ENCODE measurements at places on chromosomes 5 and 9.

DNA sequence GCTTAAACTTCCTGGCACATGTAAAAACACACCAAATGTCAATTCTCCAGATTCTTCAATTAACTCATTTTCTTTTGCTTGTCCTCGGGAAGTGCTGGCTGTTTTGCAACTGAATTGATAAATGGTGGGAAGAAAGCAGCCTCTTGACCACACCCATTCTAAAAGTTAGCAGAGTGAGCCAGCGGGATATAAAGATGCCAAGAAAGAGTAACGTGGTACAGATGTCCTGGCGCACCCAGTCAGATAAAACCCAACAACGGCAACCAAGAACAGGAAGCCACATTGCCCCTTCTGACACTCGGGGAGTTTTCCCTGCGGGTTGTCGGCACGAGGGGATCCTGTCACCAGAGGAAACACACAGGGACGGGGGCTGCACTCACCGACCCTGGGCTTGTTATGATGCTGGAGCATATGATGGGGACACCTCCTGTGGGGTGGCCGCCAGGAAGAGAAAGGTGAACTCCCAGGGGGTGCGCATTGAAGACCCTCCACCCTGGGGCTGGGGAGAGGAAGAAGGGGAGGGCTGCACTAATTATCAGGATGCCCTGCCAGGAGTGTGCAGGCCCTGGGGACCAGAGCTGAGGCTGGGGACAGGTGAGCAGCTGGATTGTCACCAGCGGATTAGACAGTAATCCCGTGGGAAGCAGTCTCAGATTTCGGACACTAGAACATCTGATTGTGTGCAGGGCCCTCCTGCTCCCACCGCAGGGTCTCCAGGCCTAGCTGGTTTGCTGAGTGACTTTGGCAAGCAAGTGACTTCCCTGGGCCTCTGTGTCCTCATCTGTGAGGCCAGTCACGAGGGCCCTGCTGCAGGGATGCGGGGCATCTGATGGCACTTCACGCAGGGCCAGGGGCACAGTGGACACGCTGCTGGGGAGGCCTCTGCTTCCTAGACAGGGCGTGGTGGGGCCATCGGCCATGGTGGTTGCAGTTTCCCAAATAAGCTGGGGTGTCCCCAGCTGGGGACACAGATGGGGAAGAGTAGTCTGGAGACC is 59.2 kb downstream of the CRB2 start:
- no peak for DNase-seq

DNA sequence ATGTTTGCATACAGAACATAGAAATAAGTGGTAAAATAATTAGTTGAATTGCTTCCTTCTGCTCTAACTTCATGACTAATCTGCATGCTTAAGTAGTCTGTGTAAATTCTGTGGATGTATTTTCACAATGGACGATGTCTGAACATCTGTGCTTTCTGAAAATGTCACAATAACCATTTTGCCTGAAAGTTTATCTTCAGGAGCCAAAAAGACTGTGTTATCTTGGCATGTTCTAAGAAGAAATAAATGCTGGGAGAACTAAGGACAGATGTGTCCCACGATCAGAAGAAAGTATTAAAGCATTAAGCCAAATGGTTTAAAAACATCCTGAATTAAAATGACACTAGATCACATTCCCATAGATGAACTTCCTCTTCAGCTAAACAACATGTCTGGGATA is 397.6 kb downstream of the SPOCK1 start:
- DNase-seq, result no peak

DNA sequence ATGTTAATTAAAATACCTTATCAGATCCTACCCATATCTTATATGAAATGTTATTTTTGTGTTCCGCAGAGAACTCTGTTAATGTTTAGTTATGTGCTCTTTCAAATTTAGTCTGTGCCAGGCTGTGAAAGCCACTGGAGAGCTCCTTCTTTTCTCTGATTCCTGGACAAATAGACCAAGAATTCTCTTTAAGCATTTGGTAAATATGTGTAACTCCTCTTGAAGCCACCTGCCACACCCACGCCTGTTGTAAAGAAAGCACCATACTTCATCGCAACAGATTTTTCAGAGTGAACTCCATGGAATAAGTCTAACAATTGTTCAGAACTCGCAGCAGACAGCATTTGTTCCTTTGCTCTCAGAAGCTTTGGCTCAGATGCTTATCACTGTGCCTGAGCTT is 301.1 kb downstream of the FAM170A start:
- DNase-seq, result no peak

- no peak for DNase-seq
Observed at GRCh38 chr5:72618708-72619107, 111.5 kb upstream of the ZNF366 start.

GRCh38 chr9:74503219-74503618 is 6.1 kb downstream of the RORB start:
- no peak for DNase-seq

DNA sequence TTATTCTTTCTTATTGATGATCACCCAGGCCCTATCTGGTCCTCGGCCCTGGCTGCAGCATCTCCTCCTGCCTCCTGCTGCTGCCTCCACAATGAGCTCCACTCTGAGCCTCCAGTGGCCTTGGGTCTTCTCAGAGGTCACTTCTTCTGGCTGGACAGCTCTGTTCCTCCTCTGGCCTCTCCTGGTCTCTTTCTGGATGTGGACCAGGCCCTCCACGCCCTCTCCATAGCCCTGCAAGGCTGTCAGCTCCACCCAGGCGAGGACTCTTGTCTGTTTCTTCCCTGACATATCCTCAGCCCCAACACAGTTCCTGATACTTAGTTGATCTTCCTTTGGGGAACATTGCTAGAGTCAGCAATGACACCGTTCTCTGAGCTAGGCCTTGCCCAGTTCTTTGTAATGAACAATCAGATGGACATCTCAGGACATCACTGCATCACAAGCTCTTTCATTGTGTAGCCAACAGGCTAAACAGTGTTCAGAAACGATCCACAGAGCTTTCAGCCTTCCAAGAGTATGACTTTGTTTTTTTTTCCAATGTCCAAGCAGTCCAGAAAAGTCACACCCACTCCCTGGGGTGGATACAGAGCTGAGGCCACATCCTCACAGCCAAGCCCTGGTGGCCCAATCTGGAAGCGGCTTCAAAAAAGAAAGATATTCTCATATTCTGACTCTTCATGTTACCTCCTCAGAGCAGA is 62.5 kb upstream of the DNAH5 start:
- DNase-seq, result no peak

DNA sequence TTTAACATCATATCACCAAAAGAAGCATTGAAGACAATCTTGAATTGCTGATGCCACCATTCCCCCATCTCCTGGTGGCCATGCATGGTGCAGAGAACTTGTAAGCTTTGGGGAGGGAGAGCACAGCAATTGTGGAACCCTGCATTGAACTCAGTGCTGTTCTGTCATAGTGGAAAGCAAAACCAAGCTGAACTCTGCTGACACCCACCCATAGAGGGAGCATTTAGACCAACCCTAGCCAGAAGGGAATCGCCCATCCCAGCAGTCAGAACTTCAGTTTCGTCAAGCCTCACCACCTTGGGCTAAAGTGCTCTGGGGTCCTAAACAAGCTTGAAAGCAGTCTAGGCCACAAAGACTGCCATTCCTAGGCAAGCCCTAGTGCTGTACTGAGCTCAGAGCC is 37.4 kb upstream of the RUSC2 start:
- DNase-seq, result no peak

DNA sequence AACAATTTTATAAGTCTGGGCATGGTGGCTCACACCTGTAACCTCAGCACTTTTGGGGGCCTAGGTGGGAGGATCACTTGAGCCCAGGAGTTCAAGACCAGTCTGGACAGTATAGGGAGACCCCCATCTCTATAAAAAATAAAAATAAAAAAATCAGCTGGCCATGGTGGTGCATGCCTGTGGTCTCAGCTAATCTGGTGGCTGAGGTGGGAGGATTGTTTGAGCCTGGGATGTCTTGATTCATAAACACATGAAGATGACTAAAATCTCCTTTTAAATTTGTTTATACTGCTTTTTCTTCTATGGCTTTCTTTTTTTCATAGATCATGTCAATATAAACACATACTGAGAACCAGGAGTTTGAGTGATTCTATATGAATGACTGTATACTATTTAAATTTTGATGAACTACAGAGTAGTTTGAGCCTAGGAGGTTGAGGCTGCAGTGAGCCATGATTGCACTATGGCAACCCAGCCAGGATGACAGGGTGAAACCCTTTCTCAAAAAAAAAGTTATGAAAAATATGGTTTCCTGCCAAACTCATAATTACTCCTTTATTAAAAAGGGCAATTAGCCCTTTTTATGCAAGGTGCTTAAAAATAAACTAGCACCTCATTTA is 14.2 kb downstream of the RIC1 start:
- DNase-seq, result no peak

GRCh38 chr5:167916261-167916691 is 375.2 kb upstream of the WWC1 start:
- no peak for DNase-seq

GRCh38 chr9:79352322-79352721 is 219.4 kb upstream of the TLE4 start:
- no peak for DNase-seq

DNA sequence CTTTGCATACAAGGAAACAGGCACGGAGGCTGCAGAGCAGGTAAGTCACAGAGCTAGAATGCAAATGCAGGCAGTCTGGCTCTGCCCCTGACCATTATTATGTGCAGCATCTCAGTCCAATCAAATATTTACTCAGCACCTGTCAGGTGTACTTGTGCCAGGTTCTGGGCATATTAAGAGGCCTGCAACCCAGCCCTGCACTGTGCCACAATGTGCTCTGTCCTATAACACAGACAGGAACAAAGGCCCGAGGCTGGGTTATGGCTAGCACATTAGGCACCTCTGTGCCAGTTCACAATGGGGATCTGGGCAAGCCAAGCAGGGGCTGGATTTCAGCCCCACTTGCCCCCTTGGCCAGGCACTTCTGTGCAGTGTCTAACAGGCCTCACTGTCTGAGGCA is 14.0 kb downstream of the ARL15 start:
- no peak for DNase-seq

DNA sequence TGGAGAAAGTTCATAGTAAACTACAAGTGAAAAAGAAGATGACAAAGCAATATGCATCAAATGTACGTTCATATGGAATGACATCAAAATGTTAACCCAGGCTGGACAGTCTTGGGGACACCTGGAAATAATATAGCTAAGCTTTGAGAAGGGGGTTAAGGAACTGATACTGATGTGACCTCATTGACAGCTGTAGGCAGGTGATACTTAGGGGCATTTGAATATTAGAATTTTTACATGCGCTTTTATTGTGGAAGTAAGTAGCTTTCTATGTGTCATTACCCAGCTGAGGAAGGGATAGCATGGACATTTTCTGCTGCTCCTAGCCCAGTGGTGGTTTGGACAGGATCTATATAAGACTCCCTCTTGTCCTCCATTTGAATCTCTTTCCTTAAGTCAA is 299.7 kb downstream of the CWC27 start:
- DNase-seq, result no peak

DNA sequence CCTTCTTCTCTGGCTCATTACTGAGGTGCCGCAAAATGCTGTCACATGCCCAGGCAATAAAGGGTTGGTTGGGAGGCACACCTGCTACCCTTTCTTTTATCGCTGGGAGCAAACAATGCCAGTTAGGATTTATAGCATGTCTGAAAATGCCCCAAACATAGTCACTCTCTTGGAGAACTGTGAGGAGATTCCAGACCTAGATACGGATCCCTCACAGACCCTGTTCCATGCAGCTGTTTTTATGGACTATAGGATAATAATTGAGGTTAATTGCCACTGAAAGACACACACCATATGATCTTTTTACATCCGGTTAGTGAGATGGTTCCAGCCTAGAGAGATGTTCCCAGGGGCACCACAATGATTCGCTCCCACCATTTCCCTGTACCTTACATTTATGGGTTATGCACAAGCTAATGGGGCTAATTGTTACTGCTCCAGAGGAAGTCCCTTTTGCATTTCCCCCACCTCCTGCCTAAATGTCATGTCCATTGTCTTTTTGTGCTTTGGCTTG is 318.1 kb downstream of the PIK3R1 start:
- no peak for DNase-seq

- no peak for DNase-seq
Observed at GRCh38 chr5:128355961-128356360, 182.1 kb downstream of the FBN2 start.

GRCh38 chr9:94687451-94687850 is 39.0 kb upstream of the AOPEP start:
- DNase-seq, result no peak

GRCh38 chr5:33306758-33307157 is 134.0 kb upstream of the TARS1 start:
- DNase-seq, result no peak

DNA sequence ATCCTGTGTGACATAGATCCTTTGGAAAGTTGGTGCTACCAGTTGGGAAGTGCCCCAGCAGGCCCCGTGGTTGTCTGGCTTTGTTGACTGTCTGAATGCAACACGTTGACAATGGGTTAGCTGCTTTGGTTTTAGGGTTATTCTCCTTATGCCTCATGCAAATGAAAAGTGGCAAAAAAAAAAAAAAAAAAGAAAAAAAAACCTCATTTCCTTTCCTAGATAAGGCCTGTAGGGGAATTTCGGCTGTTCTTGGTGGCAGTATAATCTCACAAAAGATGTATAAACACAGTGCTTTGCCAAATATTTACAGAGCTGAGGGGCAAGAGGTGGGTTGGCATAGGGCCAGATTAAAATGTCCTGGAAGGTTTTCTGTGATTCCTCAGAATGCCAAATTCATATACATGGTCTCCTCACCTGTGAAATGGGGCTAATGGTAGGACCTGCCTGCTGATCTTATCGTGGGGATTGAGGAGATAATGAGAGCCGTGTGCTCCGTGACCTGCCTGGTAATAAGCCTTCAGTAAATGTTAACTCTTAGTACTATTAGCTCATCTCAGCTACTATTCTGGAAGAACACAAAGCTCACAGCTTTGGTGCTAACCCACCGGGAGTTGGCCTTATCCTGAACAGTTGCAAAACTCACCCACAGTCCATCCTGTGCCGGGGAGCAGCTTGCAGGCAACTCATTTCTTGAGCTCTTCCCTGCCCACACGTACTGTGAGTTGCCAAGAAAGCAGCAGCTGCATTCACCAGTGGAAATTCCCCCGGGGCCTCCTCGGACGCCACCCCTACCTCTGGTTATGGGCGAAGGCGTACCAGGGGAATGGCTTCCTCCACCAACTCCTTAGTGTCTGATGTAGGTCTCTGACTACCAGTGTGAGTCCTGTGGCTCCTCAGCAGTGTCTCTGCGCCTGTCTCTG is 220.3 kb downstream of the NR3C1 start:
- DNase-seq, result no peak

DNA sequence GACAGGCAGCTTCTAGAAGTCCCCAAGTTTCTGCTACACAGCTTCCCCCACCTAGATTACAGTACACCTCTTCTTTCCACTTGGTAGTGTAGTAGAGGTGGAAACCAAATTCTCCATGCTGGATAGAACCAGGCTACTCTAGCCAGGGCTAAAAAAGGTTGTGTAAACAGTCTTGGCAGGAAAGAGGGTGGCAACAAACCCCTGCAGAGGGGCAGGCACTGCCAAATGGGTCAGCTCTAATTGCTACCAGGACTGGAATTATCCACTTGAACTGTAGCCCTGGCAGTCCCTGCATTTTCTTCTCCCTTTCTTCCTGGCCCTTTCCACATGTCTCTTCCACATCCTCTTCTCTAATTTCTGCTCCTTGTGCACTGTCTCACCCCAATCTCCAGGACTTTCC is 24.8 kb downstream of the RANBP3L start:
- DNase-seq, result no peak

- no peak for DNase-seq
Observed at GRCh38 chr5:138646671-138647070, 71.5 kb upstream of the HSPA9 start.

Measured in activated T-cell treated with anti-CD3 and anti-CD28 coated beads, Interleukin-2, amount 50 U/mL, for 1 hour (primary cell).